WERI-Rb-1 (cell line): ENCODE measurements at places on chromosomes 11 and 22.

GRCh38 chr22:28443526-28443876 lies 236.1 kb downstream of the TTC28 start:
- peak; percentile 23 for DNase-seq

DNA sequence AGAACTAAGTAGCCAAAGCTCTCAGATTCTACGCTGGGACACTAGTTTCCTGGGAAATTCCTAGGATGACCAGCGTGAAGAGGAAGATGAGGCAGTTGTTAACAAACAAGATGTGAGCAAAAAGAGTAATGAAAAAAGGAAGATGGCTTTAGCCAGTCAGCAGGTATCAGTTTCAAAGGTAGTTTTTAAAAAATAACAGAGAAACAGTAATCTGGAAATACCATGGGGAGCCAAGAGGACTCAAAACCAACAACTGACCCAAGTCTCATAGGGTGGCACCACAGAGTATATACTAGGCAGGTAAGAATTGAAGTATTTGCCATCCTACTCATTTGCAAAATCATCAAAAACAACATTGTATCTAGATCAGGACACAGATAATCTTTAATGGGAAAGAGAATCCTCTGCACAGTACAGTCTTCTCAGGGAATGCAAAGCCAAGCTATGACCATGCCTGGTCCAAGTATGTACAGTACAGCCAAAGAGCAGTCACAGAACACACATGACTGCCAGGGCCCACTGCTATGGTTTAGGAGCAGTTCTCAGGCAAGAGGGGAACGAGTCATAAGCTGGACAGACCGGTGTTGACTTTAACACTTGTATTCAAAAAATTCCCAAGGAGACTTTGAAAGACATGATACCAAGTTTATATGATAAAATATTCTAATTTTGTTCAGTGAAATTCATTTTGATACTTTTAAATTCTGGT lies 20.6 kb downstream of the MSANTD4 start:
- no peak for DNase-seq

- no peak for DNase-seq
These were observed 23.1 kb upstream of the TP53I11 start for GRCh38 chr11:44973632-44974401.

- DNase-seq: no peak
These were observed 47.2 kb downstream of the CHRDL2 start for GRCh38 chr11:74683941-74684481.

GRCh38 chr11:117725048-117725734 lies 71.8 kb downstream of the DSCAML1 start:
- DNase-seq: no peak

GRCh38 chr11:2512431-2513407 lies 67.9 kb downstream of the KCNQ1 start:
- no peak for DNase-seq

DNA sequence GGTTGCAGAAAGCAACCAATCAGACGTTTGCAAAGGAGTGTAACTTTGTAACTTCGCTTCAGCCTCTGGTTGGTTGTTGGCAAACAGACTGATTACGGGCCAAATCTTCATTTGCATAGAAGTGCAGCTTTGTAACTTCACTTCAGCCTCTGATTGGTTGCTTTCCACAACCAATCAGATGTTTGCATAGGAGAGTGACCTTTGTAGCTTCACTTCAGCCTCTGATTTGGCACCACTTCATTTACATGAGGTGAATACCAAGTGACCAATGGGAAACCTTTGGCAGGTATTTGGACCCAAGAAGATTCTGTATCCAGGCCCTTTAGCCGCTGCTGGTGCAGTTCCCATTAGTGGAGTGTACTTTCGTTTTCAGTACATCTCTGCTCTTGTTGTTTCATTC lies 16.0 kb downstream of the USP47 start:
- DNase-seq: no peak

DNA sequence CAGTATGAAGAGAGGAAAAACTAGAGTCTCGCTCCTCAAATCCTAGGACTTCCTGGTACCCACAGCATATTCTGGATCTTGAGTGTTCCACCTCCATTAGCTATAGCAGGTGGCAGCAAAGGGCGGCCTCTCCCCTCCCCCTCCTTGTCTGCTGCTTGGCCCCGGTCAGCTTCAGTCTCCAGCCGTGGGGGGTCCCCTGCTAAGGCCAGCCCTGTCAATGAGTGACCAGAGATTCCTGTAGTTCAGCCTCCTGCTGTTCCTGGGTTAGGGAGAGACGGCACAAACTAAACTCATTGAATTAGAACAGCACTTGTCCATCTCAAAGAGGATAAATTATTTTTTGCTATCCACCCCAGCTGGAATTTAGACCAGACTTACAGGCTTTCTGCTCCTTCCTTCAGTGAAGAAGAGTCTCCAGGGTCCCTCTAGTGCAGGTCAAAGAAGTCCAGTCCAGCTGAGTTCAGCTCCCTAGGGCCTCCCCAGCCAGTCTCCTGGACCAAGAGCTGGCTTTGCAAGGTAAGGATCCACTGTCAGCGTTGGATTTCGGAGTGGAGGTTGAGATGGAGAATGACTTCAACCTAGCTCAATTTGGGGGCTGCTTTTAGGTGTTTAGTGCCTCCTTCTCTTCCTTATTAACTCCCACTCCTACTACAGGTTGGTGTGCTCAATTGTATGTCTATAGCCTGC lies 1.1 kb upstream of the PHLDB1 start:
- peak; percentile 35 for DNase-seq

DNA sequence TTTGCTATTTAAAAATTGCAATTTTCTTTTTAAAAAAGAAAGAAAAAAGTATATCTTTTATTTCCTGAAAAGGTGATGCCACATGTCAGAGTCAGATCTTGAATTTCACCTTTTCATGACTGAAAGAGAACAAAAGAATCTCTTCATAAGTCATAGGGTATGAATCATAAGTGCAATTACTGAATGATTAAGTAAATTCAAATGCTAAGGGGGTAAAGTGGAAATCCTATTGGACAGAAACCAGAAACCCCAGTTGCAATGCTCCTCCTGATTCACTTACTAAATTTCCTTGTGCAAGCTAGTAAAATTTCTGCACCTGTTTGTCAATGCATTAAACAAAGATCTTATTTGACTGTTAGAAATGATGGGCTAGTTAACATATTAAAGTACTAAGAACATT lies 8.2 kb upstream of the PRRG4 start:
- DNase-seq: no peak

DNA sequence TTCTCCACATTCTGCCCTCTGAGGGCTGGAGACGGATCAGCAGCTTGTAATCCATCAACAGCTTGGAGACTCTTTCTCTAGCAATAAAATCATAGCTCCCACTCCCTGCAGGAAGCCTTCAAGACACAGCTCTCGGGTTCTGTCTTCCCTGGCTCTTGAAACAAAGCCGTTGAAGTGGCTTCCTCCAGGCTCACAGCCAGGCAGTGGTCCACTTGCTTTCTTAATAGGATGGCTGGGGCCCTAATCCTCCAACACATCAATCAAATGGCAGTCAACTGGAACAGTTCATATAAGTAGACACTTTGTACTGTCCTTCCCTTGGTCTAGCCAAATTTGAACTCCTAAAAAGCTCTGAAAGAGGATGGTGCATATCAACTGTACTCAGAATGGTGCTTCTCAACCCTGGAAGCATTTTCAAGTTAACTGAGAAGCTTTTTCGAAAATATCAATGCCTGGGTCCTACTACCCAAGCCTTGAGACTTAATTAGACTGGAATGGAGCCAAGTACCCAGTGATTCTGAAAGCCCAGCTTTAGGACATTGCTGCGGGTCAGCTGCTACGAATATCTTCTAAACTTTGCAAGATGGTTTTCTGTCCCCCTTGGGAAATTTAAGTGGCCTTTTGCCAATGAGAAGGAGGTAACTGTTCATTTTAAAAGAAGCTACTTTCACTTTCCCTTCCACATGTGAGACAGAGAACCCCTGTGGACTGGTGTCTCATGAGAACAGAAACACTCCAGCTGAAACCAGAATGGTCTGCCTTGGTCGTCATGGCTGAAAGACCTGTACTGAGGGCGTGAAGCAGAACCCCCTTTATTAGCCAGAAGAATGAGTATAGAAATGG lies 74.7 kb downstream of the SC5D start:
- peak; percentile 53 for DNase-seq

- no peak for DNase-seq
These were observed 342.3 kb downstream of the LARGE1 start for GRCh38 chr22:33577862-33578411.
